Kidney tubule cell (primary cell): ENCODE measurements at places on chromosomes 11 and 22.
A peak's percentile ranks its signal among the peaks of the same experiment; 100 is the strongest.

- no peak for DNase-seq
Measured at GRCh38 chr22:22982616-22983015, 87.7 kb upstream of the GNAZ start.

GRCh38 chr22:39352306-39352891 lies 2.6 kb downstream of the SYNGR1 start:
- DNase-seq: no peak

GRCh38 chr22:20413217-20414058 lies 19.5 kb downstream of the ZNF74 start:
- no peak for DNase-seq

- no peak for DNase-seq
Measured at GRCh38 chr11:47148903-47149531, 27.7 kb downstream of the ARFGAP2 start.

DNA sequence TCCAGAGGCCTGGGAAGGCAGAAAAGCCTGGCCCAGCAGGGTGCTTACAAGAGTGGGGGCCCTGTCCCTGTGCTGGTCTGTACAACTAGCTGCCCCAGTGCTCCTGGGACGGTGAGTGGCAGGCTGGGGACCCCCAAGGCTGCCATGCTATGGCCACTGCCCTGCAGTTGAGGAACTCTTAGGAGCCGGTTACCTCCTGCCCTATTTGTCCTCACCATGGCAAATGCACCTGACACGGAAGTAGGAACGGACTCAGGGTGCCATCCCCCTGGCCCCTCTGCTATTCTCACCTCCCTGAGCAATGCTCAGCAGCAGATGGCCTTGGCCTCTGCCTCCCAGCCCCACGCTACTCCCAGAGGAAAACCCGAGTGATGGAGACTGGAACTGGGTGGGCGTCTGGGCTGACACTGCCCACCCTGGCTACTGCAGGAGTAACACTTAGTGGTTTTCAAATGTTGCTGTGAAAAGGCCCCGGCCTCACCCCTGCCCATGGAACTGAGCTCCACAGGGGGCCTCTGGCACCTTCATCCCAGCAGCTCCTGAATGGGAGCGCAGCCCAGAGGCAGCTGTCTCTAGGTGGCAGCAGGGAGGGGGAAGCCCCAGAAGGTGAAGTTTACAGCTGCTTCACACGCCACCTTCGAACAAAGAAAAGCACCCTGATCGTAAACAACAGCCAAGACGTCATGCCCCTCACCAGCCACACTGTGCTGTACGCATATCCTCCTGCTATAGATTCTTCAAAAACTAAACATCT lies 105.3 kb downstream of the CTTN start:
- DNase-seq: no peak

DNA sequence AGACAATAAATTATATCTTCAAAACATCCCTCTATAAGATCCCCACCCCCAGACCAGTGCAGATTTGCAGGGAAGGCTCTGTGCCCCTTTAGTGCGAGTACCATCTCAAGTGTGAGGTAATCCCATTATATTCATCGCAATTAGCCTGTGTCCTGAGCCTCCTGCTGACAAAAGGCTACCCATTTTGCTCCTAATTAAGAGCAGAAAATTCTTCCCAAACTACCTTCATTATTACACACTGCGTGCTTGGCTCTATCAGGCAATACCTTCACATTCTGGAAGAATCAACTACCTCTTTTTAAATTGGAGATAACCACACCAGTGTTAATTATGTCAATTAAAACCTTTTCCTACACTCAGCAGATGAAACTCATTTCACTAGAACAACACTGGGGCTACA lies 1133.4 kb upstream of the CCDC90B start:
- DNase-seq: no peak

GRCh38 chr11:18309691-18310090 lies 12.2 kb downstream of the HPS5 start:
- DNase-seq: peak; percentile 22

GRCh38 chr11:70608568-70609470 lies 210.5 kb downstream of the CTTN start:
- no peak for DNase-seq

GRCh38 chr22:26852176-26852575 lies 194.8 kb downstream of the MIAT start:
- peak; percentile 6 for DNase-seq

GRCh38 chr11:6481012-6481923 lies at the start of the genes ARFIP2 and TIMM10B:
TSS of gene ARFIP2 (minus strand) at chr11:6481331. CDS start at chr11:6480421, 910 bp downstream.
TSS of gene TIMM10B (plus strand) at chr11:6481501. CDS start at chr11:6481517, 16 bp downstream.
- DNase-seq: peak; percentile 98
